Liver (tissue), 10 donors: ENCODE measurements at places on chromosomes 12 and 14. TPM values are rescaled to one million over a fixed set of nuclear protein-coding genes. Genes with fewer than 3 reads are reported as not detected.

PSME1 gene
- 63.3 TPM for total RNA-seq

CDKL1 gene
- 2.7 TPM for total RNA-seq

RND1 gene
- 7.7 TPM for total RNA-seq

C12orf56 gene
- total RNA-seq: 0.47 TPM

DNA sequence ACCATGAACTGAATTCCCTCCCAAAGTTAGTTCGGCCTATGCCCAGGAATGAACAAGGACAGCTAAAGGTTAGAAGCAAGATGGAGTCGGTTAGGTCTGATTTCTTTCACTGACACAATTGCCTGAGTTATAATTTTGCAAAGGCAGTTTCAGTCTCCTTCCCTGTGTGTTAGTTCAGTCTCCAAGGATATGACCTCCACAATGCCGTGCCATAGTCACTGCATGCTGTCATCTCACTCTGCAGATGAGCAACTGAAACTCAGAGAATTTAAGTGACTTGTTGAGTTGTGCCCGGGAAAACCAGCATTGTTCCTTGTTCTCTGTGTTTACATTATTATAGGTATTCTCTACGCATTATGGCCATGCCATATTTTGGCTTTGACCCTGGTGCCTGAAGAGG, 10.1 kb upstream of the SERPINA1 start:
- H3K27me3 ChIP-seq: no peaks in the 10 kb centered on the region
- H3K27ac ChIP-seq: no peak overlapping the region
- H3K4me3 ChIP-seq: no peak overlapping the region
- no peaks in the 10 kb centered on the region for H3K36me3 ChIP-seq
- no peak for DNase-seq

GRCh38 chr14:46581036-46581671, 70.4 kb downstream of the RPL10L start:
- no peak overlapping the region for H3K4me3 ChIP-seq
- H3K27me3 ChIP-seq: no peaks in the 10 kb centered on the region
- no peaks in the 10 kb centered on the region for H3K4me1 ChIP-seq
- no peaks in the 10 kb centered on the region for H3K36me3 ChIP-seq

GRCh38 chr14:73208390-73208789, 28.9 kb upstream of the PAPLN start:
- no peak overlapping the region for H3K4me3 ChIP-seq
- no peaks in the 10 kb centered on the region for H3K4me1 ChIP-seq

DNA sequence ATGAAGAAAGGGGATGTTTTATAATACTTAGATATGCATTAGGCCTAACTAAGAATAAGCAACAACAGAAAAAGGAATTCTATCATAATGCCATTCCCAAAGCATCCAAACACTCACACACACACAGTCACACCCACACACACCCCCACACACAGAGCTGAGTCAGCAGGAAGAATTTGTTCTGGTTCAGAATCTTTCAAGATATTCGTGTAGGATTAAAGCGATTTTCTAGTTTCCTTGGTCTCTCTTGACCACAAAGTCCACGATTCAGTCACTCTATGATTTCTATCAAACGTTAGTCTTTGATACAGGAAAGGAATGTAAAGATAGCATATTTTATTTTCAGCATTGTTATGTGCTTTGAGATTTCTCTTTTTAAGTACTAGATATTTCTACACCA, 382.6 kb upstream of the DCN start:
- H3K4me1 ChIP-seq: no peaks in the 10 kb centered on the region
- no peak overlapping the region for H3K27ac ChIP-seq
- no peaks in the 10 kb centered on the region for H3K36me3 ChIP-seq
- no peak overlapping the region for H3K4me3 ChIP-seq
- H3K27me3 ChIP-seq: no peaks in the 10 kb centered on the region

DNA sequence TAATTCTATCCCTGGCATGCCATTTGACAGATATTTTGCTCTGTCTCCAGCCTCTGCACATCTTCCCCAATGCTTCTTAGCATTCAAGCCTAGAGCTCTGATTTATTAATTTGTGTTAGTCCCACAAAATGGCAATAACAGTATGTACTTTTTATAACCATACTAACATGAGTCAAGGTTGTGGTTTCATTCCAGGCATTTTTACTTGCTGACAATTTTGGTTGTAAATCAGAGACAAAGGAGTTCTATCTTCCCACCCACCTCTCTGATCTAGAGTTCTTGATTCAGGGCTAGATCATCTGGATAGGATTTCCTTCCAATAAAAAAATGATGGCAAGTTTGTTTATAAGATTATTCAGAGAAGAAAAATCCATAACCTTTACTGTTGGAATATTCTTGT, 18.5 kb upstream of the CISTR start:
- H3K4me3 ChIP-seq: no peak overlapping the region
- no peaks in the 10 kb centered on the region for H3K4me1 ChIP-seq
- H3K36me3 ChIP-seq: no peaks in the 10 kb centered on the region
- H3K27ac ChIP-seq: no peak overlapping the region
- no peak for DNase-seq

DNA sequence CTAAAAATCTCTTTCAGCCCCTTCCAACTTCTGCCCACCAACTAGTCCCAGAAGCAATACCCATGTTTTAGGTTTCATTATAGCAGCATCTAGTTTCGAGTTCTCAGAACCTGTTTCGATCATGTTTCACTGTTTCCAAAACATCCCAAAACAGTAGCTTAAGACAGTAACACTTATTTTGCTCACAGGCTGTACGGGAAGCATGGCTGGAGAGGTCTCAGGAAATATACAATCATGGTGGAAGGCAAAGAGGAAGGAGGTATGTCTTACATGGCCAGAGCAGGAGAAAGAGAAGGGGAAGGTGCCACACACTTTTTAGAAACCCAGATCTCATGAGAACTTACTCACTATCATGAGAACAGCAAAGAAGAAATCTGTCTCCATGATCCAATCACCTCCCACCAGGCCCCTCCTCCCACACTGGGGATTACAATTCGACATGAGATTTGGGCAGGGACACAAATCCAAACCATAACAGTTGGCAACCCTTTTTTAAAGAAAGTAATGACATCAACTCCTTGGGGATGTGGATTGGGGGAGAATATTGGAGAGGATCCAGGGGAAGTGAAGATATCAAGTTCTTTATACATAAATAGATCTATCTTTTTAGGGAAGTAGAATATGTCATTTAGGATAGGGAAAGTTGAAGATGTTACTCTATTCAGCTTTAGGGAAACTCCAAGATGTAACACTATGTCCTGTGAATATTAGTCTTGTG, 269.9 kb upstream of the PLEKHG7 start:
- DNase-seq: no peak
- no peak overlapping the region for H3K27ac ChIP-seq
- H3K4me3 ChIP-seq: no peak overlapping the region
- H3K4me1 ChIP-seq: no peaks in the 10 kb centered on the region

- no peak for DNase-seq
- no peaks in the 10 kb centered on the region for H3K36me3 ChIP-seq
- H3K27me3 ChIP-seq: no peaks in the 10 kb centered on the region
- no peak overlapping the region for H3K4me3 ChIP-seq
- no peak overlapping the region for H3K27ac ChIP-seq
These were observed 53.7 kb downstream of the LMO3 start for GRCh38 chr12:16552301-16552700.

GRCh38 chr14:49770212-49770817, 2.4 kb downstream of the KLHDC2 start:
- H3K27ac ChIP-seq: peak overlapping the region; percentile 98
- no peaks in the 10 kb centered on the region for H3K27me3 ChIP-seq
- peak overlapping the region; percentile 95 for H3K4me3 ChIP-seq
- DNase-seq: peak; percentile 47
- H3K4me1 ChIP-seq: peaks cover 4% of the 10 kb centered on the region

GRCh38 chr12:2562400-2562799, 232.4 kb upstream of the FKBP4 start:
- DNase-seq: no peak
- no peaks in the 10 kb centered on the region for H3K36me3 ChIP-seq
- H3K4me1 ChIP-seq: peaks cover 6% of the 10 kb centered on the region
- no peak overlapping the region for H3K4me3 ChIP-seq

DNA sequence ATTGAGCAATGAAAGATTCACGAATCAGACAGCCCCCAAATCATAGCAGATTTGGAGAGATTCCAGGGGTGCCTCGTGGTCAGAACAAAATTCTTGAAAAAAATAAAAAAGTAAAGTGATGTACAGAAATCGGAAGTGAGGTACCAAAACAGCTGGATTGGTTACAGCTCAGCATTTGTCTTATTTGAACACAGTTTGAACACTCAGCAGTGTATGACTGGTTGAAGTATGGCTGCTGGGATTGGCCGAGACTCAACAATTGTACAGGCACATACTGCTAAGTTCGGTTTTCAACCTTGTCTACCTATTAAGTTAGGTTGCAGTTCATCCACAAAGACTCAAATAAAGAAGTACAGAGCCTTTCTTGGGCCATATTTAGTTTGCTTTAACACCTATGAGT, 865.4 kb upstream of the TMEM132C start:
- H3K27me3 ChIP-seq: peaks cover 3% of the 10 kb centered on the region
- no peak for DNase-seq
- H3K4me3 ChIP-seq: no peak overlapping the region
- no peaks in the 10 kb centered on the region for H3K36me3 ChIP-seq
- H3K27ac ChIP-seq: no peak overlapping the region

- no peak overlapping the region for H3K27ac ChIP-seq
- no peak for DNase-seq
- H3K36me3 ChIP-seq: peaks cover 12% of the 10 kb centered on the region
- no peak overlapping the region for H3K4me3 ChIP-seq
These were observed 40.3 kb downstream of the TRAFD1 start for GRCh38 chr12:112165624-112166023.

GRCh38 chr14:55052269-55052930, 953 bp downstream of the MAPK1IP1L start:
- peaks cover 11% of the 10 kb centered on the region for H3K4me1 ChIP-seq
- DNase-seq: no peak
- H3K27me3 ChIP-seq: no peaks in the 10 kb centered on the region
- no peaks in the 10 kb centered on the region for H3K36me3 ChIP-seq

- H3K4me1 ChIP-seq: no peaks in the 10 kb centered on the region
- H3K36me3 ChIP-seq: no peaks in the 10 kb centered on the region
- no peak overlapping the region for H3K4me3 ChIP-seq
- peak overlapping the region; percentile 25 for H3K27ac ChIP-seq
These were observed 388.6 kb upstream of the TMPO start for GRCh38 chr12:98126637-98127335.

- no peak overlapping the region for H3K4me3 ChIP-seq
- no peaks in the 10 kb centered on the region for H3K27me3 ChIP-seq
- H3K27ac ChIP-seq: peak overlapping the region; percentile 97
- H3K36me3 ChIP-seq: no peaks in the 10 kb centered on the region
These were observed 1.7 kb upstream of the KLC1 start for GRCh38 chr14:103627073-103628025.

DNA sequence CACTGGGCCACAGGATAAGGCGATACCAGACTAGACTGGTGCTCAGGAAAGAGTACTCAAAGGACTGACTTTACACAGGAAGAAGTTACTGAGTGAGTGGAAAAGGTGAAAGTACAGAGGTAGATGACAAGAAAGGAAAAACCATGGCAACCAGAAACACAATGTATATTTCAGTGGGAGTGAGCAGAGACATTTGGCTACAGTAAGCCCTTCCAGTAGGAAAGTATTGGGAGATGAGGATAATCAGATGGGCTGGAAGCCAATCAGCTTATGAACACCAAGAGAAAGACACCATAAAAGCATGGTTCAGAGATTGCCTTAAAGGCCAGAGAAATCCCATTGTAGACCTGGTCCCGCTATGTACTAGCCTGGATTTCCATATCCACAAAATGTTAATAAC, 51.6 kb downstream of the TMTC1 start:
- no peak for DNase-seq
- H3K4me3 ChIP-seq: no peak overlapping the region
- no peaks in the 10 kb centered on the region for H3K36me3 ChIP-seq
- no peak overlapping the region for H3K27ac ChIP-seq
- H3K27me3 ChIP-seq: no peaks in the 10 kb centered on the region
- peaks cover 2% of the 10 kb centered on the region for H3K4me1 ChIP-seq

DNA sequence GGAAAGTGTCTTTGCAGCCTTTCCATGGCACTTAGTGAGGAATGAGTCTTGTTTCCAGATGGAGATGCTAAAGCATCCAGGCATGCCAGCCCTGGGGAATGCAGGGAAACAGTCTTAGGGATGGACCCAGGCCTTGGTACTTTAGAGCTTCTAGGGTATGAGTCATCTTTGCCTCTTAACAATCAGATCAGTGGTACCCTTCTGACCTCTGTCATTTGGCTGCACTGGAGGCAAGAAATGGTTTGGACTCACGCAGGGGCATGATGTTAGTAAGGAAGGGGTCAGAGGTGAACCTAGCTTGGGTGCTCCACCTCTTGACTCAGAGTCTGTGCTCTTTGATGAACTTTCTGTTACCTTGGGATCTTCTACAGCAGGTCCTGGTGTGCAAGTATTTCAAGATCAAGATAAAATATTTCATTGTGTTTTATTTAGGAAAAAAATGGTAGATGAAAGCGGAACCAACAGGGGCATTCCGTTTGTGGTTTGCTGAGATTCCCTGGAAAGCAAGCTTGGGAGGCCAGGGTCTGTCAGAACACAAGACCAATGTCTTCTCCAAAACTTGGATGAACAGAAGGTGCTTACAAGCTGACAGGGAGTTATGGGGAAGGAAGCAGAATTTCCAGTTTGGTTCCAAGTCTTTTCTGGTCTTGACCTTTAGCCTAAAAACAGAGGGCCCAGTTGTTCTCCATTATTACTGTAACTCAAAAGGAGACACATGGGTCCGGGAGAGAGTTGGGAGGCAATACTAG, 216.2 kb downstream of the ZFP36L1 start:
- H3K36me3 ChIP-seq: no peaks in the 10 kb centered on the region
- no peak for DNase-seq
- H3K4me3 ChIP-seq: no peak overlapping the region
- H3K27ac ChIP-seq: no peak overlapping the region
- peaks cover 4% of the 10 kb centered on the region for H3K4me1 ChIP-seq
- H3K27me3 ChIP-seq: no peaks in the 10 kb centered on the region
